Cortex of kidney (tissue), 1 donor: ENCODE measurements at places on chromosomes 7 and 10.

DNA sequence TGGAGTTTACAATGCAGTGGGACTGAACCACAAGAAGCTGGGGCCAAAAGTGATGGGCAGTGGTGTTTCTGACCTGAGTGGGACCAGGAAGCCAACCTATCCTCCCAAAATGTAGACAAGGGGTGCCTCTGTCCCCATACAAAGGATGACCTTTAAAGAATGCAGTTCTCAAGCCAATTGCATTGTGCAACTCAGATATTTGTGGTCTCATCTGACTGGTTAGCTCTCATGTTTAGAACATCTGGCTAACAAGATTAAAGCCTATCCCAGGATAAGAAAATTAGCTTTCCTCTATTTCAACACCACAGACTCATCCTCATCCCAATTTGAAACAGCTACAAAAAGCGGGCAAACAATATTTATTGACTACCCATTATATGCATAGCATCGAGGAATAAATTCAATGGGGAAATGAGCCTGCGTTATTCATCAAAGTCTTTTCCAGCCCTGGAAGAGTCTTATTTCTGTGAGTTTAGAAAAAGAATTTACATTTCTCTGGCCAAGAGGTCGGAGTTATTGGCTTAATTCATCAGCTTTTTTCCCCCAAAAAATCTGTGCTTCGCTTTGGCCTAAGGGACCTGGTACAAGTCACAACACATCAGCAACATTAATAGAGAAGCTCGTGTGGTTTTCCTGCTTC is 26.7 kb downstream of the ELMO1 start:
- no peak for DNase-seq

GRCh38 chr7:31051598-31052486 is at the start of gene ADCYAP1R1:
Gene ADCYAP1R1 (plus strand): TSS chr7:31052308. CDS start chr7:31063265, 10,957 bp downstream.
- no peak for DNase-seq

DNA sequence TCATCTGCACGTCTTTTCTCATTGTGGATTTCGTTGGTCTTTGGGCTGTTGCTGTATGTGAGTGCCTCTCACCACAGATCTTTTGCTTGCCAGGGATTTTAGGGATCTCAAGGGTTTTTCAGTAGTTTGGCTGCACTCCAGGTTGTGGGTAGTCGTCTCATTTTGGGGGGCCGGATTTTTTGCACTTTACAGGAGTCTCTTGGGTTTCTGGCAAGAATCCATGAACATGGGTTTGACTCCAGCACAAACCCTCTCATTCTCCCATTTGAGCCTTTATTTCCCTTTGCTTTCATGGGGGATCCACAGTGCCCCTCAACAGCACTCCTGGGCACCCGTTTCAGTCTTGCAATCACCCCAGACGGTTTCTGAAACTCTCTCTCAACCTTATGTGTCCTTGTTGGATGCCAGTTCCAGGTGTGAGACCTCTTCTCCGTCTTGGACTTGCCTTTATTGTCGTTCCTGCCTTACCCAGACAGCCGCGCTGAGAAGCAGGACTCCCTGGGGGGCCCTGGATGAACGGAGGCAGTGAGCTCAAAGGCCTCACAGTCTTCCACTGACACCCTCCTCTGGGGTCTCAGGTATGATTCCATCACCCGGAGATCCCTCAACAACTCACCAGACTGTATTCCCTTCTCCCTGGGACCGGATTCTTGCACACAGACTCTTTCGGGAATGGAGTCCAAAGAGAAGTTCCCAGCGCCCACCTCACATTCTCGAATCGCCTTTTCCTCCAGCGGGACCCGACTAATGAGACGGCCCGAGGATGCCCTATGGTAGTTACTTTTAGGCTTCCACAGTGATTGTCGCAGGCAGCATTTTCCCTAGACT is 18.8 kb upstream of the ZNF273 start:
- DNase-seq, result no peak

DNA sequence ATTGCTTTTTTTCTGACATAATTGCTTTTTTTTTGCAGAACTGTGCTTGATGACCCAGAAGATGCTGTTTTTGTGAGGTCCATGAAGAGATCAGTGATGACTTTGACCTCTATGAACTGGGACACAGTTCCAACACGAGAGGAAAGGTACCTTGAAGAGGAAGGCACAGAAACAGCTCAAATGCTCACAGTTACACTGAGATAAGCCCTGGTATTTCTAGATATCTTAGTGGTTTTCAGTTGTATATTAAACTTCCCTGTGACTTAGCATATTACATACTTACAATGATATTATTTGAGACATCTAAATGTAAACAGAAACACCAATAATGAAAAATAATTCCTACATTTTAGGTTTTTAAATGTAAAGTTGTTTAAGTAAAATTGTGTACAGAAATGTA is 54.7 kb downstream of the LRRC72 start:
- no peak for DNase-seq

GRCh38 chr10:83310688-83311087 is 828.6 kb upstream of the GHITM start:
- DNase-seq, result no peak

DNA sequence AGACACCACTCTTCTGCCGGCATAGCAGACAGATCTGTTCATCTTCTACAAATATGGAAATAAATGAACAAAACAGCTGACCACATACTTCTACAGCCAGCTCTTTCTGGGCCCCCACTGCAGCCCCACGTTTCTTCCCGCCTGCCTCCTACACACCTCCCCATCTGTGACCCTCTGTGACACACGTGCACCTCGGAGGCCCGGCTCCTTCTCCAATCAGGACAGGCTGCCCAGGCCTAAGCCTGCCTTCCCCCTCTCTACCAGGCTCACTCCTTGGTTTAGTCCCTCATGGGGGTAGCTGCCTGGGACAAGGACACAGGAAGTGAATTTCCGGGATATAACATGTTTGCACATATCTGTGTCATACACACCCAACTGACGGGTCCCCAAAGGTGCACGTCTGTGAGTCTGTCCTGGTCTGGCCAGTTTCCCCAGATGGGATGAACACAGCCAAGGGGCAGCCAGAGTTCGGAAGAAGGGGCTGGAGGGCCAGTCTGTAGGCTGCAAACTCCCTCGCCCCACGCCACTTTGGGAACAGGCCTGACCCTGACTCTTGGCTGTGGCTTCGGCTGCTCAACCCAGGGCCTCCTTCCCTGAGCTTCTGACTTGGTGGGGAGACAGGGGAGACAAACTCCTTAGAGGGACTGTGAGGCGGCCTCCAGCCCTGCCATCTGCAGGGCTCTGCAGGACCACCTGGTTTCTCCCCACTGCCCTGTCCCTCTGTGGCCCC is 30.3 kb downstream of the PITRM1 start:
- DNase-seq, result no peak

- no peak for DNase-seq
Observed at GRCh38 chr7:44045226-44046014, 918 bp downstream of the DBNL start.

GRCh38 chr10:65861249-65861648 is 1064.6 kb upstream of the LRRTM3 start:
- DNase-seq, result no peak

DNA sequence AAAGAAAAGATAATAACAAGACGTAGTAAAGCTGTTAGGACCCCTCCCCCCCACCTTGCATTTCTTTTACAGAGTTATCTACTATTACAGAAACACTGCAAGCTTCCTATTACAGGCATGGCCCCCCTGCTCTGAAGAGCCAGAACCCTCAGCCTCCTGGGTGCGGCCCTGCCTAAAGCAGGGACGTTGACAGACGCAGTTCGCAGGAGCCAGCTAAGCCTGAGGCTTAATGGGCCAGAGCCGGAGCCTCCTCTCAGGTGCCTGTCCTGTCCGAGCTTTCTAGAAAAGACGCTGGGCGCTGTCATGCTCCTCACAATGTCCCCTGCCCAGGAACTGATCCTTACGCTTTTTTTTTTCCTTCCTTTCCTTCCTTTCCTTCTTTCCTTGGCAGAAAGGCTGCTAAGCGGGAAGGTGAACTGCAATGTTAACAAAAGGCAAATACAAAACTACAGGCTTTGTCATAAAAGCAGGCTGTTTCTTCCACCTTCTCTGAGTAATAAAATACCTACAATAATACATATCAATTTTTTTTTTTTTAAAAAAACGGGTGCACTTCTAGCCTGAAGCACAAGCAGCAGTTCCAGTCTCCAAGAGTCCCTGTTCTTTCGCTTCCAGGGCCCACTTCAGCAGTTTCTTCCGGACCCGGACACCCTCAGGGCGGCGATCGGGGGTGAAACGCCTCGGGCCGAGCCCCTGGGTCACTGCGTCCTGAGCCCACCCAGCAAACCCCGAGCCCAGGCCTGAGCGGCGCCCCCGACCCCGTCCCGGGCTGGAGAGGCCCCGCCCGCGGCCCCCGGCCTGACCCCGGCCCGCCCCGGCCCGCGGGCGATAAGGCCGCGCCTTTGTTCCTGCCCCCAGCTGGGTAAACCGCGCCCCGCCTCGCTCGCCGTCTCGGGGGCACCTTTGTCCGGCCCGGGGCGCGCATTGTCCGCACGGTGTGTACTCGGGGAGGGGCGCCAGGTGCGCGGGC is 11.2 kb downstream of the MNX1 start:
- DNase-seq, result no peak
